CD4-positive, alpha-beta T cell treated with Interferon alpha-2 for 1 hour (primary cell): ENCODE measurements at places on chromosomes 13 and 19.

DNA sequence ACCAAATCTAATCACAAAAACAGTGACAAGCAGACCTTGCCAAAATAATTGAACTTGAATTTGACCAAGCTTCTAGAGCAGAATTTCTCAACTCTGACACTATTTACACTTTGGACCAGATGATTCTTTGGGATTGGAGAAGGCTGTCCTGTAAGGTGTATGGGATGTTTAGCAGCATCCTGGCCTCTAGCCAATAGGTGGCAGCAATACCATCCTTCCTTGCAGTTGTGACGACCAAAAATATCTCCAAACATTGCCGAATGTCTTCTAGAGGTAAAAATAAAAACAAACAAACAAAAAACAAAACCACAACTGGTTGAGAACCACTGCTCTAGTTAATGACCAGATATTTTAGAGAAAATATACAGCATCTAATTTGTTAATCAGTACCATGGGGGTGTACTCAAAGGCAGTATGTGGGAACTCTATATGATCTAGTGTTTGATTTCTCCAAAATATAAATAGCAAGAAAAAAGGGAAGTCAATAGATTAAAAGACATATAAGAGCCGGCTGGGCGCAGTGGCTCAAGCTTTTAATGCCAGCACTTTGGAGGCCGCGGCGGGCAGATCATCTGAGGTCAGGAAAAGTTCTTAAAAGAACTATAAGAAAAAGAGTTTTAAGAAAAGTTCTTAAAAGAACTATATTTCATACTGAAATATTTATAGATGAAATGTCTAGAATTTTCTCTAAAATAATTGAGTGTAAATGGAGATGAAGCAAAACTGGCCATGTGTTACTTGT lies 60.9 kb upstream of the ZNF527 start:
- DNase-seq, result peak; percentile 54

GRCh38 chr13:68254151-68254550 lies 1024.0 kb upstream of the PCDH9 start:
- no peak for DNase-seq

DNA sequence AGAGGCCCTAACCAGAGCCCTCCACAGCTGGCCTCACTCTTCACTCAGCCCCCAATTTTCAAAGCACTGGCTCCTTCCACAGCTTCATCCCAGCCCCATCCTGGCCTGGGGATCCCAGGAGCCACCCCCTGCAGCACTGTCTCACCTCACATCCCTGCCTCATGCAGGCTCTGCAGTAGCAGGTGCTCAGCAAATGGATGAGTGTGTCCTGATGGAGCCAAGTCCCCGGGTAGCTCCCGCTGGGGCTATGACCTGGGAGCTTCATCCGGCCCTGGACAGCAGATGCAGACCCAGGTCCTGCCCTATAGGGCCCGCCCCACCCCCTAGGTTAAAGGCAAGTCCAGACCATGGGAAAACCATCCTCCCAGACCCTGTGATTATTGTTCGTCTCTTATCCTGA lies 143.2 kb upstream of the ZNF507 start:
- DNase-seq, result no peak

DNA sequence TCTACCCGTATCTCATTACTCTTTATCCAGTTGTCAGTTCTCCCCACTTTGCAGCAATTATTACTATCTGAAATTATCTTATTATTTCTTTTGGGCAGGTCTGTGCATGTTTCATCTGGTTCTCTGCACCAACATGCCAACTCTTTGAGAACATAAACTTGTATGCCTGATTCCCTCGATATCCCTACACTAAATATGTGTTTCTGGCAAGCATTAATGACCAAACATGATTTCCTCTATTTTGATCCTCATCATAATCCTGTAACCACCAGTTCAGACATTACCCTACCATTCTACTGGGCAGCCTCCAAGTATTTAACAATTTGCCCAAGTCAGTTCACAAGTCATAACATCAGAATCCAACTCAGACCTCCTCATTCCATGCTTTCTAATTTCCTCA lies 426.1 kb downstream of the FOXO1 start:
- no peak for DNase-seq

DNA sequence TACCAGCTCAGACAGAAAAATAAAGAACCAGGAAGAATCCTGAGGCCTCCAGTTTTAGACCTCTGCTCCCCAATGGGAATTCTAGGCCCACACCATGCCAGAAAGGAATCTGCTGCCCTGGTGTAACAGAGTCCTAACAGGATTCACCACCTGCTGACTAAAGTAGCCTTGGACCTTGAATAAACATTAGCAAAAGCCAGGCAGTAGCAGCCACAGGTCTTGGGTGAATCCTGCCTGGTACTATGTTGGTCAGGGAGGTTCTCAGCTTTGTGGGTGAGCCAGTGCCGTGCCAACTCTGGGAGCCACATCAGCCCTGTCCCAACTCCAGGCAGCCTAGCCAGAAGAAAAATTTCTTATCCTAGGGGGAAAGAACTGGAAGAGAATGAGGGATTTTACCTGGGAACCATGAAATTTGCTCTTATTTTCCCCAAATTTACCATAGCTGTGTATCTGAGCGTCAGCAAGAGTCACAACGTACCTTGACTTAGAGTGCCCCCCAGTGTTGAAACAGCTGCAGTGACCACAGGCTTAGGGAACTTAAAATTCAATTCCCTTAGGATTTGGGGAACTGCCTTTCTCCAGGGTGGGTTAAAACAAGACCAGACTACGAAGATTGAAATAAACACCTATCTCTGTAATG lies 1895.6 kb upstream of the PRR20A start:
- DNase-seq, result no peak

DNA sequence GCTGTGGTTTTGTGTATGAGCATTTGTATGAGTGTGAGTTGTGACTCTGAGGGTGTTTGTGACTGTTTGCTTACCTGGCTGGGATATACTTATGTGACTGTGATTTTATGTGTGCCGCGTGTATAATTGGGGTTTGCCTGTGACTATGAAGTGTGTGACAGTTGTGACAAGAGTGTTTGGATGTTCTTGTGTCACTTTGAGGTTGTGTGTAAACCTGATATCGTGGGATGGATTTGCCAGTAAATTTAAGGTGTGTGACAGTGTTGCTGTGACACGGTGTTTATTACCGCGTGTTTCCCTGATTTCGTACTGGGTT lies 442 bp downstream of the ZNF420 start:
- DNase-seq, result no peak

DNA sequence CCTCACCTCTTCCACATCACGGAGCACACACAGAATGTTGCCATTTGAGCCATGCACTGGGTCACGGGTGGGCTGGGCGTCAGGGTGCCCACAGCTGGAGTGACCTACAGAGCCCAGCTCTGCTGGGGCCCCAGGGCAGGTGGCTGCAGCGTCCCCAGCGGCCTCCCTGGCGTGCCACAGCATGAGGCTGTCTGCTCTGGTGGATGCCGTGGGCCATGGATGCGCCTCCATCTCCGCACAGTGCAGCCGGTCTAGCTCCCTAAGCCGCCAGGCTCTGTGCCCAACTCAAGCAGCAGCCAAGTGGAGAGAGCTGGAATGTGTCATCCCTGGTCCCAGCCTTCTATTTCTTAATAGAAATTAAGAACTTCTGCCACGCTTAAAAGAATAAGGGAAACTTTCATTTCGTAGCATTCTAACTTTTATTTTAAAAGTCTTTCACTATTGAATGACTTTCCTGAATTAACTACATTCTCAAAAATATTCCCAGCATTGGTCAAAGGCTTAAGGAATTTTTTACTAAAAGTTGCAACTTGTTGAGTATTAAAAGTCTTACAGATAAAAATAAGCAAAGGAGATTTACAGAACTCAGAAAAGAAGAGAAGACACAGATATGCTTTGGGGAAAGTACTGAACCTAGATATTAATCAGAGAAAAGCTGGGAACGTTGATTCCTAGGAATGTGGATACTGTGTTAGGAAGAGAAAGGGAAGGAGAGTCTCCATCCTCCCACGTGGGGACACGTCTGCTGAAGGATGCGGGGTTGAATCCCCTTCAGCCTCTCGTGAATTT lies 59.3 kb downstream of the ATP11A start:
- no peak for DNase-seq

DNA sequence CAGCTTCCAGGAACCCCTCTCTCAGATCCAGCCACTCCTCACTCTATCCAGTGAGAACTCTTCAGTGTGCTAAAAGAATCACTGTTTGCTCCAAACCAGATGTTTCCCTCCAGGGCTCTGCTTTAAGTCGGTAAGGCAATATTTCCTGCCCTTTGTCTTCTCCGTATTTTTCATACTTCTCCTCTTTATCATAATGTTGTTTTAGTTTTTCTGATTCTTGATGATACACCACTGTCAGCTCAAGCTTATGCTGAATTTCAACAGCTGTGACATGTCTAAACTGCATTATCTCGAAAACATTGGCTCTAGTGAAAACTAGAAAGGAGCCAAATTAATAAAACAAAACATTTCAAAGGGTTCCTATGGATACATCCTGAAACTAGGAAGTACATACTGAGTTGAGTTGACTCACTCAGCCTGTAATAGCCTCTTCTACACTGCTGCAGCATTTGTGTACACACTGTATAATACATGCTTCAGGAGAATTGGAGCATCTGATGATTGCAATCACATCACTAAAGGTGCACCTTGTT lies 39.8 kb downstream of the GPR180 start:
- DNase-seq, result no peak

GRCh38 chr13:94140511-94140910 lies 339.0 kb downstream of the DCT start:
- no peak for DNase-seq

GRCh38 chr19:15266683-15267082 lies 34.4 kb upstream of the EPHX3 start:
- DNase-seq, result no peak

- DNase-seq, result no peak
These were observed 385.2 kb downstream of the PCDH9 start for GRCh38 chr13:66844933-66845332.

- DNase-seq, result no peak
These were observed 13.5 kb downstream of the TFDP1 start for GRCh38 chr13:113598081-113598410.

DNA sequence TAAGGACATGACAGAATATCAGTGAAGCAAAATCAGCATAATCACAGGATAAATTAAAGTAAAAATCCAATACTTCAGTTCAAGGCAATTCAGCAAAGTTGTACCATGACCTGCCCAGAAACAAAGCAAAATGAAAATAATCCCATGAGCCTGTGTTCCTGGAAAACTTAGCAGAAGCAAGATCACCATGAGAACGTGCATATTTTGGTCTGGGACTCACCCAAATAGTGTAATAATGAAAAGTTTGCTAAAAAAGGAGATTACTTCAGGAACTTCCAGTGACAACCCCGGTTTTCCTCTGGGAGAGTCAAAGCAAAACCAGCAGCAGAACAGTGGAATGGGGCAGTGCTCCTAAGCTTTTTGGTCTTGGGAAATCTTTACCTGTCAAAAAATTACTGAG lies 14.9 kb upstream of the RPL21 start:
- DNase-seq, result no peak

GRCh38 chr19:4539693-4540581 lies at the start of gene LRG1:
LRG1 (minus strand) TSS chr19:4540036; CDS start chr19:4540013, 23 bp downstream.
- DNase-seq, result peak; percentile 30

DNA sequence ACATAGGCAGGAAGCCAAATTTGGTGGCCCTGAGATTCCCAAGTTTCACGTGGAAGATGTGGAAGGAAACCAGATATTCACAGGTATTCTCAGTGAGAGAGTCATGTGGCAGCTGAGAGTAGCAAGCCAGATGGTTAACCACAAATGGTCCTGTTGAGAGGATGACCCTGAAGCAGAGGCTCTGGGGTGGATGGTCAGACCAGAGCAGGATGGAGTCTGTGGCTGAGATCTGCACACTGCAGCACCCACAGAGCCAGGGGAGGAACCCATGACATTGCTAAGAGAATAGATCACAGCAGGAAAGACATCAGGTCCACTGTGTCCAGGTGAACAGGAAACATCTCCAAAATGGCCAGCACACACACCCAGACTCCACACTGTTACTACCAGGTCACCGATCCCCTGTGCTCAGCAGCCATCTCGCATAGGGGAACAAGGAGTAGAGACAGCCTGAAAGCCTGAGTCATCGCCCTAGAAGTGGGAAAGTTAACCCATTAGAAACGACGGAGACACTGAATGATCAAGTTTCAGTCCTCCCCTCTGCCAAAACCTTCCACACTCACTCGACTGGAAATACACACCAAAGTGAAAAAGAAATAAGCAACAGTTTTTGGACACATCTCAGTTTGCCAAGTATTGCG lies 160.0 kb downstream of the RBM26 start:
- no peak for DNase-seq

GRCh38 chr13:31008400-31009115 lies 76.1 kb downstream of the TEX26 start:
- DNase-seq, result no peak

GRCh38 chr13:21427741-21428140 lies 31.4 kb downstream of the ZDHHC20 start:
- DNase-seq, result no peak

- no peak for DNase-seq
These were observed 263.3 kb downstream of the COG6 start for GRCh38 chr13:39918620-39919236.

- DNase-seq, result no peak
These were observed 262.4 kb upstream of the MIR17HG start for GRCh38 chr13:91085127-91085526.

DNA sequence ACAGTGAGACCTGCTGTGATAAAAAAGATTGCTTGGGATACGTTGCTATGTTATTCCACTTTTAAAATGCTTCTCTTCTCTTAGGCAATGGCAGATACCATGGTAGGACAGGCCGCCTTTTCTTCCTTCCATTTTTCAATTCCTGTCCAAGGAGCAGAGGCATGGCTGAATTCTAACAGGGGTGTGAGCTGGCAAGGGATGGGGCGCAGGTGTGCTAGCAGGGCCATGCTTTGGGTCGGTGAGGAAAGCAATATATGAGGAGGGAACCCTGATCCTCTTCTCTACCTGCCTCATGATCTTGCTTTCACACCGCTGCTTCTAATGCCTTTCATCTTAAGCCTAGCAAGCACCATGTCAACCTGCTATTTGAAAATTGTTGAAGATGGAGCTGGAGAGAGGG lies 225.0 kb downstream of the KATNAL1 start:
- no peak for DNase-seq

- peak; percentile 54 for DNase-seq
These were observed 30.2 kb upstream of the EVI5L start for GRCh38 chr19:7799640-7800355.

GRCh38 chr19:49398931-49399330 lies 10.9 kb downstream of the KASH5 start:
- no peak for DNase-seq

GRCh38 chr13:52067237-52067636 lies 42.7 kb downstream of the UTP14C start:
- DNase-seq, result no peak

DNA sequence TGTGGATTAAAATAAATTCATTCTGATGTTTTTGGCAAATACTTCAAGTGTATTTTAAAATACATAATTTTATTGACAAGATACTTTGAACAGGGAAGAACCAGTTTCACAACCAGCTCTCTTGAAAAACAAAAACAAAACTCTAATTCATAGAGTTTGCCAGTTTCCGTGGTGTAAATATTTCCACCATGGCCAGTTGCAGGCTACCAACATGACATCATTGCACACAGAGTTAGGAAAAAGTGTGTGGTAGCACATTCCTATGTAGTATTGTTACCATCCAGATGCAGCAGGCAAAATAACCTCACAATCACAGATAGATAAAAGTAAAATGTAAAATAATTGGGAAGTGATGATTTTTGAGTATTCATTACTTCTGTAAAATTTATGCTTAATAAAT lies 7.7 kb upstream of the RNF113B start:
- no peak for DNase-seq
